Stimulated activated CD8-positive, alpha-beta memory T cell treated with anti-CD3 and anti-CD28 coated beads, Interleukin-4, amount 100 ng/mL, for 1 hour (primary cell): ENCODE measurements at places on chromosomes 16 and 17.

GRCh38 chr17:81404558-81405165 is 9.4 kb downstream of the BAHCC1 start:
- DNase-seq, result no peak

DNA sequence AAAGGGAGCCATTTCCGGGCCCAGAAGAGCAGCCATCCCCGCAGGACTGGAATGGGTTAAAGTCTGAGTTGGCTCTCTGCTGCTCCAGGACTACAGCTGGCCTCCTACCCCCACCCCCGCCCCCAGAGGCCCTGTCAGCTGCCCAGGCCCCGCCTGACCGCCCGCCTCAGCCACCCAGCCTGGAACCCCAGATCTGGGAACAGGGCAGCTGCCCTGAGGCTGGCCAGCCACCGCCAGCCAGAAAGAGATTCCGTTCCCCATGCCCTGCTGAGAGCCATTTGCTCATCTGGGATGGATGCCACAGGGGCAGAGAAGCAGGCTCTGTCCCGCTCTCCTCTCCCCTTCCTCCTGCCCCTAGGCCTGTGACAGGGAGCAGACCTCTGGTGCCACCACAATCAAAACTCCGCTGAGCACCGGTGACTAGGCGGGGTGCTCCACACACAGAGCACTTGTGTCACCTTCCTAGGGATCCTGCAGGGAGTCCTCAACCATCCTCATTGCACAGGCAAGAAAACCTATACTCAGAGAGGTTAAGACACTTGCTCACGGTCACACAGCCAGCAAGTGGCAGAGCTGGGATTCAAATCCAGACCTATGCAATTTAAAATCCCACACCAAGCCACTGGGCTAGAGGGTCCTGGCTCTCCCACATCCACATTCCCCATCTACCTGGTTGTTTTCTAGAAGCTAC is 44.1 kb downstream of the ZNF423 start:
- no peak for DNase-seq

- DNase-seq, result no peak
These were observed 20.4 kb downstream of the HDAC5 start for GRCh38 chr17:44102849-44103622.

- no peak for DNase-seq
These were observed 9.2 kb downstream of the STXBP4 start for GRCh38 chr17:54977744-54978143.

DNA sequence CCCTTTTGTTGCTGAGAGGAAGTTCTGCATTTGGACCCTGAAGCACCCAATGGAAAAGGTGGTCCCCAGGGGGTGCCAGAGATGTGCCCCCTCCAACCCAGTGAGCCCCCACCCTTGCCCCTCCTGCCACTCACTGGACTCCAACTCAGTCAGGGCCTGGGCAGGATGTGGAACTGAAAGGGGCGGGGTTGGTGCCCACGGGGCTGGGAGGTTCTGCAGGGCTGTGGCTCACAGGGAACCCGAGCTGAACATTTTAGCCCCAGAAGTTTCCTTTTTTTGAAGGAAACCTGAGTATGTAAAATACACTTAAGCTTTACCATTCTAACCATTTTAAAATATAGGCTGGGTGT is 15.8 kb upstream of the OGFOD3 start:
- no peak for DNase-seq

DNA sequence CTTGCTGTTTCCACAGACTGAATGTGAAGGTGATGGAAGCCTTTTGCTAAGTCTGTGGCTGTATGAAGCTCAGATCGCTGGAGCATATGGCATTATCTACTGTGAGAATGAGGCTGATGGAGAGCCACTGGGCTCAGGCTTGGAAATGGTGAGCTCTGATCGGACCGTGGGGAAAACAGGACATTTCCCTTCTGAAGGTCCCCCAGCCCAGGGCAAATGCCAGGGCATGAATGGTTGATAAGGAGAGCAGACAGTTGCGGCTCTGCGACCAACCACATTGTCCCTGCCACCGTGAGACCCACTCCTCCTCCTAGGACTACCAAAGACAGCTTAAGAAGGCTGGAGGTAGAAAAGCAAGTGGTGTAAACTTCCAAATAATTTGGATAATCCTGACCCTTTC is 4.7 kb upstream of the CUEDC1 start:
- DNase-seq, result no peak

DNA sequence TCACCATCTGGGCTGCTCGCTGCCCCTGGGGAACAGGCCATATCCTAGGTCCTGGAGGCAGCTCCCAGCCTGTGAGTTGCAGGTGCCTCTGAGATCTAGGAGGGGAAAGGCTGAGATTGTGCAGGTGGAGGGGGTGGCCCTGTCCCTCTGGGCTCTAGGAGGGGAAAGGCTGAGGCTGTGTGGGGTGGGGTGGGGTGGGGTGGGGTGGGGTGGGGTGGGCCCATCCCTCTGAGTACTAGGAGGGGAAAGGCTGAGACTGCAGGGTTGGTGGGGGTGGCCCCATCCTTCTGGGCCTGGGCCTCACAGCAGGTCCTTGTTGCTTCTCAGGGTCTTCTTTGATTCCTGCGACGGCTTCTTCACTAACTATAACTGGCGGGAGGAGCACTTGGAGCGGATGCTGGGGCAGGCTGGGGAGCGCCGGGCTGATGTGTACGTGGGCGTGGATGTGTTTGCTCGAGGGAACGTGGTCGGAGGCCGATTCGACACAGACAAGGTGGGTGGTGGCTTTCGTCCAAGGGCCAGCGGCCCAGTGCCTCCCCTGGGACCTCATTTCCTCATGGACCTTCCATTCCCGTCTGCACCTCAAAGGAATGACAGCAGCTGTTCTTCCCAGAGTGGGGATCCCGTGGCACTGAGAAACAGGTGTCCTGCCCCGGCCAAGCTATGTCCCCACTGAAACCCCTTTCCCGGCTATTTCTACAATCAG is 7.1 kb downstream of the ENGASE start:
- DNase-seq, result no peak

GRCh38 chr16:64074706-64075105 is 1047.2 kb downstream of the CDH11 start:
- DNase-seq, result no peak

GRCh38 chr16:8929086-8929748 is 34.5 kb downstream of the USP7 start:
- no peak for DNase-seq

DNA sequence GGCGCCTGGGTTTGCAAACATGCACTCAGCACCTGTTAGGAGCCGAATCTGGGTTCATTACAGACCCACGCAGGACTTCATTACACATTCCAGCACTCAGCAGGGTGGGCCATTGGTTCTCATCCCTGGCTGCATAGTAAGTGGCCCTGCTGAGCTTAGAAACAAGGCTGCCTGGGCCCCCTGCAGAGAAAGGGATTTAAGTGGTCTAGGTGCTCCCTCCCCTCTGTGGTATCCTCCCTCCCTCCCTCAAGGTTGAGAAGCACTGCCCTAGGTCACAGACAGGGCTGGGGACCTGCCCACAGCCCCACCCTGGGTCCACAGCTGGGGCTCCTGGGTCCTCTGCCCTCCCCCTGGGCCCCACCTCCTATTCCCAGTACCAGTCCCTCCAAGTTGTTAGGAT is 28.3 kb downstream of the WNT3 start:
- no peak for DNase-seq

DNA sequence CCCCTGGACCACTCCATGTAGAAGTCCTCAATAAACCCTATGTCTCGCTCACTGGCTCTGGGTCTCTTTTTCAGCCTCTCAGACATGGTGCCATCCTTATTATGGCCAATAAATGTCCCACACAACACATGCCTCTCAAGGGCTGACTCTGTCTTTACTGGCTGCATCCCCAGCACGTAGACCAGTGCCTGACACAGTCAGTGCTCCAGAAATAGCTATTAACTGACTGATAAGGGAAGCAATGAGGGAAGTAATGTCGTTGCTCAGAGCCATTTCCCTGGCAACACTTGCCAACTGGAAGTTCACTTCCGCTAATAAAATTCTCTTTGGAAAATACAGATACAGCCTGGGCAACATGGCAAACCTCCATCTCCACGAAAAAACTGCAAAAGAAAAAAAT is 19.1 kb upstream of the APOH start:
- DNase-seq, result no peak

- no peak for DNase-seq
These were observed 3.2 kb upstream of the SLC47A2 start for GRCh38 chr17:19719355-19720209.

DNA sequence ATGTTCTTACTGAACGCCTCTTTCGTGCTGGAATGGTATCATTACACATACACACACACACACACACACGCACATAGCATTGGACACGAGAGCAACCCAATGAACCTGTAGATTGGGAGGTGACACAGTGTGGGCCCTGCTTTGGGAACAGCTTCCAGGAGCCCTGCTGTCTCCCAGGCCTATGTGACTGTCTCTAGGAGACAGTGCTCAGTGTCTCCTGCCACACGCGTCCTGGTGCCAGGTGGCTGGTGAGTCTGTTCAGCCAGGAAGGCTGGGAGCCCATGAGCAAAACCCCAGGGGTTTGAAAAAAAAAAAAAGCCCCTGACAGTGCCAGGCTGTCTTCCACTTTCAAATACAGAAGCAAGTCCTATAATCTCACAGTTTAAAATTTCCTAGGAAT is 2.4 kb upstream of the SPOP start:
- no peak for DNase-seq

GRCh38 chr16:1073566-1074378 is 1.2 kb downstream of the SSTR5 start:
- no peak for DNase-seq

DNA sequence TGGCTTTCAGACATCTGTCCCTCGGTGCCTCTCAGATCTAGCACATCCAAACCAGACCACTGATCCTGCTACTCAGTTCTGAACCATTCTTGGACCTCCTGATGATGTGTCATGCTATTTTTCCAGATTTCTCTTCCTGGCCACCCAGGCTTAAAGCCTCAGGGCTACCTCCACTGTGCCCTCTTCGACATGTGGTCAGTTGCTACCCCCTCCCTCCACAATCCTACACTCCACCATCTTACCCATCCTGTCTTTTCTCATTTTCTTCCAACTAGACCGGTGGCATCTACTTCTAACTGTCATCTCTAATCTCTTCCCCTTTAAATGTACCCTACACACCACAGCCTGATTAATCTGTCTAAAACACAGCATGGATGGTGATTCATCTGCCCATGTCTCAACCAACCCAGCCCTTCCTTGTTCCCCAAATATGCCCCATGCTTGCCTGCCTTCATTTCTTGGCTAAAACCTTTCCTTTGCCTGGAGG is 478.6 kb downstream of the SLC39A11 start:
- DNase-seq, result no peak

GRCh38 chr16:52078716-52079655 is 468.0 kb downstream of the TOX3 start:
- DNase-seq, result no peak

GRCh38 chr17:3526971-3527370 is 30.6 kb downstream of the TRPV3 start:
- no peak for DNase-seq

DNA sequence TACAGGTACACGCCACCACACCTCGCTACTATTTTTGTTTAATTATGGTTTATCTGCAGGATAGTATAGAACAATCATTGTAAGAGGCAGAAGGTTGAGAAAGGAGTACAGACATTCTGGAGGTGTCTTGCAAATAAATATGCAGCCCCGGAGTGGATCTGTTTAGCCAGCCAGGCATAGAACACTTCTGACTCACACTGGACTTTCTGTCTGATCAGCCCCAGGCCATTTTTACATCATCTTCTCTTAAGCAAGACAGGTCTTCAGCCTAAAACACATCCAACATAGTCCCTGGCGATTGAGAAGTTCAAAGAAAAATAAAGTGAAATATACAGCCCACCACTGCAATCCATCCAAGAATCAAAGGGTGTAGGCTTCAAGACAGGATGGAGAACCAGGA is 81.4 kb downstream of the XYLT1 start:
- no peak for DNase-seq

DNA sequence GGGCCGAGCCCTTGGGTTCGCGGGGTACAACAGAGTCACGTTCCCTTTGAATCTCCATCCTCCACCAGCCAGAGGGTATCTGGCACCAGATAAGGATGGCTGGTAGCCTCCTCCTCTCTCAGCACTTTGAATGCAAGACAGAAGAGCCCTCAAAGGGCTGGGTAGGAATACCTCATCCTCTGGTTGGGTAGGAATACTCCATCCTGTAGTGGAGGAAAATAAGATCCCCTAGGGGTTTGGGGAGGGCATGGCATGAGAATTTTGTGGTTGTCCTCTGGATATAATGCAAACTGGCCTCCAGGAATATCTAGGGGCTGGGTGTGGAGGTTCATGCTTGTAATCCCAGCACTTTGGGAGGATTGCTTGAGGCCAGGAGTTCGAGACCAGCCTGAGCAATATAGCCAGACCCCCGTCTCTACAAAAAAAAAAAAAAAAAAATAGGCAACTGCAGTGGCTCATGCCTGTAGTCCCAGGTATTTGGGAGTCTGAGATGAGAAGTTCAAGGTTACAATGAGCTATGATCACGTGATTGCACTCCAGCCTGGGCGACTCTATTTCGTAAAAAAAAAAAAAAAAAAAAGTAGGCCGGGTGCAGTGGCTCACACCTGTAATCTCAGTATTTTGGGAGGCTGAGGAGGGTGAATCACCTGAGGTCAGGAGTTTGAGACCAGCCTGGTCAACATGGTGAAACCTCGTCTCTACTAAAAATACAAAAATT is 2.7 kb downstream of the IGFBP4 start:
- no peak for DNase-seq

GRCh38 chr17:48973806-48974205 is 5.4 kb upstream of the GIP start:
- DNase-seq, result no peak

DNA sequence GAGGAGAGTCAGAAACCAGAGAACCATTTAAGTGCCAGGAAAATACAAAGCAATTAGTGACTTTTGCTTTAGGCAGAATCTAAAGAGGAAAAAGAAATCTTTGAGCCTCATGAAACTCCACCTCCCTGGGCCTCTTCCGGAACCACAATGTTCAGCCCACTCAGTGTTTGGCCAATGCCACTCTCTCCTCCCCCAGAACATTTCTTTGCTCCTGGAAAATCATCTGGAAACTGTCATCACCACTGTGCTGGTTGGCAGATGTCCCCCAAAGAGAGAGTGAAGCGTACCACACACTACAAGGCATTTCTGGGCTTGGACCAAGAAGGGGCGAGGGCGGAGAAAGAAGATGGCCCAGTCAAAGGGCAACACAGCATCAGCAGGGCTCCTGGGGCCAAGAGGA is 7.1 kb upstream of the SOX9 start:
- no peak for DNase-seq

- DNase-seq, result no peak
These were observed 4.2 kb downstream of the LYRM9 start for GRCh38 chr17:27888945-27889344.

GRCh38 chr17:63931981-63932561 is at the start of gene CD79B:
CD79B (minus strand) TSS chr17:63932331; CDS start chr17:63932261, 70 bp downstream.
- DNase-seq, result no peak

- no peak for DNase-seq
These were observed 78.3 kb upstream of the LHX1 start for GRCh38 chr17:36859003-36859300.

- no peak for DNase-seq
These were observed 2.5 kb downstream of the UBE2I start for GRCh38 chr16:1311738-1312466.

- DNase-seq, result no peak
These were observed 31.7 kb upstream of the KCNJ2 start for GRCh38 chr17:70137451-70138230.

DNA sequence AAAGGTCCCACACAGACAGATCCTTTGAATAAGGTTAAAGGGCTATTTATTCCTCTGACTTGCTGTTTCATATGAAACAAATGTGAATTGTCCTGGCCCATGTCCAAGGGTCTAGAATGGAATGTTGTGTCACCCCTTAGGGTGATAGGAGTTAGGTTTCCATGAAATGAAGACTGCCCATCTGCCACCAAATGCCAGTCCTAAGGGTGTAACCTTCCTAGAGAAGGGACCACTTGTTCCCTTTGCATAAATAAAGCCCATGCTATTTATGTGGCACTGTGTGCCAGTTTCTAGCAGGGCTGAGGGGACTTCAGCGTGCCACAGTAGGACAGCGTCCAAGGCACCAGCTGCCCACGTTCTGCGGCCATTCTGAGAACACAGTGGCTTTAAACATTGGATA is 171.3 kb downstream of the ABCA8 start:
- DNase-seq, result no peak
